ENCODE measurements at places on chromosomes 5 and 9.

- no peak for DNase-seq
Observed at GRCh38 chr9:75186767-75187380, 98.6 kb downstream of the OSTF1 start.

GRCh38 chr5:14861123-14861765 lies 10.3 kb downstream of the ANKH start:
- no peak for DNase-seq

- no peak for DNase-seq
Observed at GRCh38 chr5:141973871-141974595, 5.1 kb downstream of the RNF14 start.

DNA sequence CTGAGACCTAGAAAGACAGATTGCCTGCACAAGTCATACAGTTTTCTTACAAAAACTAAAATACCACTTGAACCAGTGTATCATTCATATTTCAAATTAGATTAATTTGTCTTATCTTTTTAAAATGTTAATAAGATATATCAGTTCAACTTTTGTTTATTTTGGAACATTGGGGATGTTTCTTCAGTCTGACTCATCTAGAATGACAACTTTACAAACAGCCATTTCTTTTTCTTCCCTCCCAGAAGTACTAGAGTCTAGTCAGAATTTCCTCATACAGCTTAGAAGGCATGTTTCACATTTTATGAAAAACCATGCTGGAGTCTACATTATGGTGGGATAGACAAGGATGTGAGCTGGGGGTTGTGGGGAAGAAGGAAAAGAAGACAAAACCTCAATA lies 262.5 kb downstream of the NFIB start:
- DNase-seq = no peak

DNA sequence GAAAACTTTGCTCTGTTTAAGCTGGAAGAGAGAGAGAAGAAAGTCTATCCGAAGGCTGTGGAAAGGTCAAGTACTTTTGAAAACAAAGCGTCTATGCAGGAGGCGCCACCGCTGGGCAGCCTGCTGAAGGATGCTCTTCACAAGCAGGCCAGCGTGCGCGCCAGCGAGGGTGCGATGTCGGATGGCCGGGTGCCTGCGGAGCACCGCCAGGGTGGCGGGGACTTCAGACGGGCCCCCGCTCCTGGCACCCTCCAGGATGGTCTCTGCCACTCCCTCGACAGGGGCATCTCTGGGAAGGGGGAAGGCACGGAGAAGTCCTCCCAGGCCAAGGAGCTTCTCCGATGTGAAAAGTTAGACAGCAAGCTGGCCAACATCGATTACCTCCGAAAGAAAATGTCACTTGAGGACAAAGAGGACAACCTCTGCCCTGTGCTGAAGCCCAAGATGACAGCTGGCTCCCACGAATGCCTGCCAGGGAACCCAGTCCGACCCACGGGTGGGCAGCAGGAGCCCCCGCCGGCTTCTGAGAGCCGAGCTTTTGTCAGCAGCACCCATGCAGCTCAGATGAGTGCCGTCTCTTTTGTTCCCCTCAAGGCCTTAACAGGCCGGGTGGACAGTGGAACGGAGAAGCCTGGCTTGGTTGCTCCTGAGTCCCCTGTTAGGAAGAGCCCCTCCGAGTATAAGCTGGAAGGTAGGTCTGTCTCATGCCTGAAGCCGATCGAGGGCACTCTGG lies 32.6 kb downstream of the CD180 start:
- DNase-seq = no peak

- no peak for DNase-seq
Observed at GRCh38 chr5:594226-594860, 17.8 kb upstream of the CEP72 start.

DNA sequence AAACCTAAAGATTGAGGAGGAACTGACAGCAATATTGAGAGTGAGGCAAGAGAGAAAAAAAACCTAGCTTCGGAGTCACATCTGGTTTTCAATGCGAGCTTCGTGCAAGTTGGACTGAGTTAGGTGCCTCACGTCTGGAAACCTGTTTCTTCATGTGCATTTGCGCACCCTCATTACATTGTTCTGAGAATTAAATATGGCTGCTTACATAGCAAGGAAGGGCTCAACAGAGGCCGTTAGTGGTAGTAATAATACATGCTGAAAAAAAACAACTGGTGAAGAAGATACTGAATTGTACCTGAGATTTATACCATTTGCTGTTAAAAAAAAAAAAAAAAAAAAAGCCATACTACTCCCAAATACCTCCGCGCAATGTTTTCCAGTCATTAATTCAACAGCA lies 18.6 kb downstream of the DNAJA1 start:
- DNase-seq = no peak

GRCh38 chr5:111706345-111706744 lies 50.6 kb downstream of the NREP start:
- no peak for DNase-seq

DNA sequence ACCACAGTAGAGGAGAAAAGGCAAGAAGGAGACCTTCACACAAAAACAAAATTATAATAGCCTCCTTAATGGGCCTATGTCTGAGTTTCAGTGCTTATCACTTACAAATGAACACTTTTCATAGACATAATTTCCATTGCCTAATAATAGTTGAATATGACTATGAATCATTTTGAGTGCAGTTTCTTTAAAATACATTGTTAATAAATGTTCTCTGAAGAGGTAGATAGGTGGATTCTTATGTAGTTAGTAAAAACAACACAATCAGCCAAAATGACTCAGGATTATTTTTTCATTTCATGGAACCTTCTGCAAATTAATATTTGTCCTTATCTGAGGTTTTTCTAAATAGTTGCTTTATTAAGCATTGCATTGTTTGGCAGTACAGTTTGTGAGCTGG lies 45.6 kb downstream of the DAPK1 start:
- DNase-seq = no peak

- no peak for DNase-seq
Observed at GRCh38 chr5:173501922-173502321, 114.5 kb downstream of the BOD1 start.

DNA sequence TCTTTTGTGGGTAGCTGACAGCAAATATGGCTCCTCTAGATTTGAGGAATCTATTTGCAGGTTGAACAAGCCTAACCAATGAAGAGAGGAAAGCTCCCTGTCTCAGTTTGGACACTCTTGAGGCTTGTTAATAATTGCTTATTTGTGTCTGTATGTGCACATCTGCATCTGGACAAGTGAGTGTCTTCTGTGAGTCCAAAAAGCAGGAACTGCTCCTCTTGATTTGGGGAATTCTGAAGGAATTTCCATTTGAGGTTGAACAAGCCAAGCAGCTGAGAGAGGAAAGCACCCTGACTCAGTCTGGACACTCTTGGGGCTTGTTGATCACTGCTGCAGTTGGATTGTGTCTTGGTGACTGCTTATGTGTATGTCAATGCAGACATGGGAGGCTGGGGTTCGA lies 211.6 kb downstream of the DTWD2 start:
- DNase-seq = no peak

GRCh38 chr9:70589571-70590314 lies 175.3 kb upstream of the KLF9 start:
- no peak for DNase-seq

DNA sequence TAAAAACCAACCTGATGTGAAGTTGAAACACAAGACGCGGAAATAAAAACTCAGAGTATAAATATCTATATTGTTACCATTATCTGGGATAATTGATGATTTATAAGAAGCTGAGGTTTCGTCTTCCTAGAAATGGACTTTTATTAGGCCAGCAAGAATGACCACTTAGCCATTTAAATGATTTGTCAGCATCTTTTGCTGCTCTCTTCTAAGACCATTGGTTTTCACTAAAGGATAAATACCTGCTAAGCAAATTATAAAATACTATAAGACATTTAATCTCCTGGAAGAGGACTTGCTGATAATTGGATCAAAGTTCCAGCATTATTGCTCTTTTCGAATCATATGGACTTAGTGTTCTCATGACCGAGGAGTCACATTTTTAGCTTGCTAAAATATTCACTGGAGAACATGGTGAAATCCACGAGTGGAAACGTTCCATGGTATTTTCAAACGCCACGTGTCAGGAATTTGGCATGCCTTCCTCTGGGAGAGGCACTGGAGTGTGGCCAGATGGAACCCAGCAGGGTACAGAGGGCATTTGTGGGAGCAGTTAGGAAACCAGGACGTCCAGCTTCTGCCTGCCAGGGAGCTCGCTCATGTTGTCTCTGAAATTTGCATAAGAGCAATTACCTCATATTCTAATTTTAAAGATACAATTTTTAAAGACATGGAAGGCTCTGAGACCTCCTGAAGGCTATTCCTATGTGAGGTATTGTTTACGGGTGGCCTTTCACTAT lies 43.1 kb downstream of the TNFAIP8 start:
- no peak for DNase-seq

- DNase-seq = no peak
Observed at GRCh38 chr9:124835026-124835557, 18.2 kb upstream of the WDR38 start.

GRCh38 chr5:127602481-127602880 lies 46.4 kb upstream of the CTXN3 start:
- DNase-seq = no peak

GRCh38 chr9:135616619-135617537 lies 22.5 kb downstream of the GLT6D1 start:
- DNase-seq = no peak

- no peak for DNase-seq
Observed at GRCh38 chr5:50702615-50703366, 36.4 kb downstream of the PARP8 start.

GRCh38 chr5:179152144-179152895 lies 92.1 kb downstream of the ZNF354C start:
- DNase-seq = no peak

DNA sequence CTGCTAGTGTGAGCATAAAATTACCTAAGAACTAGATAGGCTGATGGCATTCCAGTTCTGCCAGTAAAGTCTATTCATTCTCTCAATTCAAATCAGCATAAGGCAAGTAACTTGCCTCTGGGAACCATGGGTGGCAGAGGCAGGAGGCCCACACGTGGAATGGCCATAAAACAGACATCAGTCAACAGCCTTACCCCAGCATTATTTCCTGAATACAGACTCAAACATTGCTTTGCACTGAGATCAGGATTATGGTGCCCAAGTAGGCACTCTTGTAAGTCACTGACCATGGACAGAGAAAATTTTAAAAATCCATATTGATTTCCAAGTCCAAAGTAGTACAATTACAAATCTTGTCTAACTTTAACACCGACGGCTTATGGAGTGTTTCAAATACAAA lies 157.7 kb downstream of the NR2F1-AS1 start:
- no peak for DNase-seq

- DNase-seq = no peak
Observed at GRCh38 chr9:75181750-75182149, 93.4 kb downstream of the OSTF1 start.

GRCh38 chr9:79292731-79293280 lies 279.0 kb upstream of the TLE4 start:
- DNase-seq = no peak

DNA sequence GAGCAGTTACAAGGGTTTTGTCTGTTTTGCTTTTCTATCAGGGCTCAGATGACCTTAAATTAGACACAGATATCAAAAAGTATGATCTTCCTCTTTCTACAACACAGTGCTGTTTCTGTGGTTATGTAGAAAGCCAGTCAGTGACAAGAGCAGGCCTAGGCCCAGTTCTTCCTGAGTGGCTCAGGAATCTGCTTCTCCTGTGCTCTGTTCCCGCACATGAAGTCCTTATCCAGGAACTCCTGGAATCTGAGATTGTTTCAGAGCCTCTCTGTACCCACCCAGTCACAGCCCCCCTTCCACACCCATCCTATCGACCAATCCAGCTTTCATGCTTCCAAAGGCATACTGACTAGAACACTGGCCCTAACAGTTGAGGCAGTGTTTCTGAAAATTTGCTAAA lies 40.4 kb upstream of the SMU1 start:
- DNase-seq = no peak

DNA sequence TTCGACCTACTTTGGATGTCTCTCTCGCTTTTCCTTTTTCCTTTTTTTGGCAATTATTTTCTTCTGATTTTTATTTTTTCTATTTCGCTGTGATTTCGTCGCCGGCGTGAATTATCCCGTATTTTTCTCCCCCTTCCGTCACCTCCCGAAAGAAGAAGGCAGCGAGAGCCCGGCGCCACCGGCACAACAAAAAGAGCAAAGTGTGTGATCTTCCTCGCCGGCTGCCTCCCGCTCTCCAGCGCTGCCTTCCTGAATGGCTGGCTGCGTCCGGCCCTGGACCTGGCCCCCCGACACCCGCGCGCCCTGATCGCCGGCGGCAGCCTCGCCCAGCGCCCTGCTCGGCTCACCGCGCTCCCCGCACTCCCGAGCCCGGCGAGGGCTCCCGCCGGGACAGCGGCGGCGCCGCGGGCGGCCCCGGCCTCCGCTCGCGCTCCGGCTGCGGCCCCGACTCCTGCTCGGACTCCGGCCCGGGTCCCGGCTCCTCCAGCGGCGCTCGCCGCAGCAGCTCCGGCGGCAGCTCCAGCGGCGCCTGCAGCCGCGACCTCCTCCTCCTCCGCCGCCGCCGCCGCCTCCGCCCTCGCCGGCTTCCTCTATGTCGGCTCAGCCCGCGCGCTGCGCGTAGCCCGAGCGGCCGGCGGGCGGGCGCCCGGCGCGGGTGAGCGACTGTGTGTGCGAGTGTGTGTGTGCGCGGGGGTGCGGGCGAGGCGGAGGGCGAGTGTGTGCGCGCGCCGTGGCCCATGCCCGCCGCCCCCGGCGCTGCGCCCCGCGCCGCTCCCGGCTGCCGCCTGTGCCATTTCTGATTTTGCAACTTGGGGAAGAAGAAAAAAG lies 960 bp downstream of the NR2F1 start:
- peak; percentile 11 for DNase-seq

DNA sequence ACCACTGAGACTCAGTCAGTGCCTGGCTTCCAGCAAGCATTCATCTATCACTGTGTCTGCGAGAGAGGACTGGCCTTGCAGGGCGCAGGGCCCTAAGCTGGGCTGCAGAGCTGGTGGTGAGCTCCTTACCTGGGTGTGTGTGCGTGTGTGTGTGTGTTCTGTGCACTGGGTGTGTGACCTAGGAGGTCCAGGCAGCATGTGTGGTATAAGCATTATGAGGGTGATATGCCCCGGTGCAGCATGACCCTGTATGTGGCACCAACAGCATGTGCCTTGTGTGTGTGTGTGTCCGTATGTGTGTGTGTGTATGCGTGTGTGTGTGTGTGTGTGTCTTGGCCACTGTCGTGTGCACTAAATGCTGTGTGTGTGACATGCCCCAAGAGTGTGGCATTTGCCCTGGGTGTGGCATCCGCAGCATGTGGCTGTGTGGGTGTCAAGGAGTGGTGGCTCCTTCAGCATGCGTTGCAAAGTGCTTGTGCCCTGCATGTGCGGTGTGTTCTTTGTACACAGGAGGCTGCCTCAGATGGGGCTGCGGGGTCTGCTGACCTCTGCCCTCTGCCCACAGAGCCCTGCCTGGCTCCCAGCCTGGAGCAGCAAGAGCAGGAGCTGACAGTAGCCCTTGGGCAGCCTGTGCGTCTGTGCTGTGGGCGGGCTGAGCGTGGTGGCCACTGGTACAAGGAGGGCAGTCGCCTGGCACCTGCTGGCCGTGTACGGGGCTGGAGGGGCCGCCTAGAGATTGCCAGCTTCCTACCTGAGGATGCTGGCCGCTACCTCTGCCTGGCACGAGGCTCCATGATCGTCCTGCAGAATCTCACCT lies 3.3 kb downstream of the FGFR4 start:
- no peak for DNase-seq

Data from HTR-8/SVneo (cell line).